ENCODE measurements at places on chromosomes 4 and X.

GRCh38 chrX:9775930-9776329 lies 10.3 kb upstream of the GPR143 start:
- no peak for DNase-seq

DNA sequence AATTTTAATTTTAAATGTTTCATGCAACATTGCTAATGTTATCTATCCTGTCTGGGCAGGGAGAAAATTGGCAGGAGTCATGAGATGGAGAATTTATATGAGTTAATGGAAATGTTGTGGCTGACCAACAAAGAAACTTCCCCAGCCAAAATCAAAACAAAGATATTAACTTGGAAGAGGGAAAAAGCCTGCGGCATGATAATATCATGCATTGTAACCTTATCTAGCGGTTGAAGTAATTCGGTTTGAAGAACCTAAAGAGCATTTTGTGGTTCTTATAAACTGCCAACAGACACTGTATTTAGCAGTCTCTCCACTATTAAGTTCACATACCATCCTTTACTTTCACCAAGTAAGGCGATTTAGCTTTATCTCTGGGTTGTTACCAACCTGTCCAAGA lies 42.3 kb downstream of the DKK2 start:
- DNase-seq, result no peak

- DNase-seq, result no peak
Observed at GRCh38 chrX:153769865-153770600, 6.0 kb downstream of the PLXNB3 start.

- DNase-seq, result no peak
Observed at GRCh38 chrX:129875669-129876068, 30.3 kb upstream of the UTP14A start.

DNA sequence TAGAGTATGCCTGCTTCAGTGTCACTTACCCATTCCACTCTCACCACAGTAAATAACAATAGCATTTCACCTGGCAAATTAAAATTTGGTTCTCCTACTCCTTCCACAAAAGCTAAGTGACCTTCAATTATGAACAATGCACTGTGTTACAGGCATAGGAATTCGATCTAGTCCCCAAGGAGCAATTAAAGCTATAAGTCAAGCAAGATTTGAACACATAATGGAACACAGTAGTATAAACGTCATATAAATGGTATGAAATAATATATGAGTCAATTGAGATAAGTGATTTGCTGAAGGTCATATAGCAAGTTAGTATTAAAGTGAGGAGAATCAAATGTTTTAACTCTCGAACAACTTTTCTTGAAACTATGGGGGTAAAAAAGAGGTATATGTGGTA lies 65.8 kb downstream of the ARAP2 start:
- no peak for DNase-seq

GRCh38 chr4:101067383-101067782 lies 279.9 kb downstream of the PPP3CA start:
- no peak for DNase-seq

GRCh38 chr4:166123546-166123945 lies 250.5 kb downstream of the TLL1 start:
- DNase-seq, result no peak

DNA sequence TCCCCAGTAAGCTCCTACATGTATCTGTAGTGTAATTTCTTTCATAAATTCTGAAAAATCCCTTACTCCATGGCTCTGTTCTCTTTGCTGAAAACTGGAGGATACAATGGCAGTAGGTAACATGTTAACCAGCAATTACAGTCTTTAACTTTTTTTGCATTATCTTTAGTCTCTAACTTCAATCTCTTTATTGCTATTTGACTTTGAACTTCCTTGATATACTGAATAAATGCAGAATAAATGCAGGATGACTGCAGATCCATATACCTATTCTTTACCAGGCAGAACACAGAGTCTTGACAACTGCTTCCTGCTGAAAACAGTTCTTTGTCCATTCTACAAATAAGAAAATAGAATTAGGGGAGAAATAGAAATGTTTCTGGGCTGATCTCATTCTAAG lies 101.3 kb downstream of the SLC7A11 start:
- no peak for DNase-seq

GRCh38 chrX:77014377-77015372 lies 432.5 kb upstream of the FGF16 start:
- peak; percentile 24 for DNase-seq

GRCh38 chr4:123891881-123892280 lies 495.3 kb downstream of the SPRY1 start:
- no peak for DNase-seq

DNA sequence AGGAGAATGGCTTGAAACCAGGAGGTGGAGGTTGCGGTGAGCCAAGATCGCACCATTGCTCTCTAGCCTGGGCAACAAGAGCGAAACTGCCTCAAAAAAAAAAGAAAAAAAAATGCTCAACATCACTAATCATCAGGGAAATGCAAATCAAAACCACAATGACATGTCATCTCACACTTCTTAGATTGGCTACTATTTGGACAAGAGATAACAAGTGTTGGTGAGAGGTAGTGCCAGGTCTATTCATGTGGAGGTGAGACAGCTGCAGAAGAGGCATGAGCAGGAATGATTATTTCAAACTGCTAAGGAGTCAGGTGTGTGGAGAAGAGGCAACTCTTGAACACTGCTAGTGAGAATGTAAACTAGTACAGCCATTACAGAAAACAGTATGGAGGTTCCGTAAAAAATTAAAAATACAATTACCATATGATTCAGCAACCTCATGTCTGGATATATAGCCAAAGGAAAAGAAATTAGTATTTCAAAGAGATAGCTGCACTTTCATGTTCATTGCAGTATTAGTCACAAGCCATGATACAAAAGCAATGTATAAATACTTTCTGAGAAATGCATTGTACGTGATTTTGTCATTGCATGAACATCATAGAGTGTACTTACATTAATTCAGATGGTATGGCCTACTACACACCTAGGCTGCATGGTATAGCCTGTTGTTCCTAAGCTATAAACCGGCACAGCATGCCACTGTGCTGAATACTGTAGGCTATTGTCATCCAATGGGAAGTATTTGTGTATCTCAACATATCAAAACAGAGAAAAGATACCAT lies 75.3 kb downstream of the TMEM144 start:
- DNase-seq, result no peak

DNA sequence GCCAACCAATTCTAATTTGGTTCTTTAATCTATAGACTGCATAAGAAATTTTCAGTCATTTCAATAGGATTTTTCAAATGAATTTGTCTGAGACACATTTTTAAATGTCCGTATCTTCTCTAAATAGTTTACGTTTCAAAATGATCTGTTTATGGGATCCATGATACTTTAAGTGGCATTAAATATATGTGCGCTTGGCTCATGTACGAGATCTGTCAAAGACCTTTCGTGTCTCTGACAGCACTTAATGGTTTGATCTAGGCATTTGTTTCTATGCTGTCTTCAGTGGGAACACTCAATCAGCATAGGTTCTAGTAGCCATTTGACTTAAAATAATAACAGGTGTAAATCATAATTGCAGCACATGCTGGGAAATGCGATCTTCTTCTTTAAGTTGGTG lies 731.0 kb downstream of the CENPC start:
- no peak for DNase-seq

DNA sequence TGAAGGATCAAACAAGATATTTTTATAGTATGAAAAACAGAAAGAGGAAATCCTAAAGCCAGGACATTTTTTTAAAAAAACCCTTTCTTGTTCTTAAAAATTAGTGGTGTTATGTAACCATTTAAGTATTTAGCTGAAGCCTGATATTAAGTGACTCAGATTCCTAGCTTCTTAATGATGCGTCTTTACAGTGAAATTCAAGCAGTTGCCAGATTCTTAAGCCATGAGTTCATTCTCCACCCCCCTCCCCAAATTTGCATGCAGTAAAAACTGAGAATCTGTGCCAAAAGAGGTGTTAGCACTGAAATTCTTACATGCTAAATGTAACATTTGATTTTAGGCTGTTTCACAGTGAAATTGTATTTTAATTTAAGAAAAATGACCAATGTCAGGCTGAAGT lies 180.8 kb downstream of the RAPGEF2 start:
- DNase-seq, result no peak

Measured in NCI-H1092 treated with DMSO at 0.1 percent for 48 hours (cell line).